Trophoblast cell (in vitro differentiated cells and primary cell): ENCODE measurements at places on chromosomes 2 and 18.
A peak's percentile ranks its signal among the peaks of the same experiment; 100 is the strongest.

- DNase-seq = no peak
Observed at GRCh38 chr2:31049264-31049663, 89.0 kb downstream of the GALNT14 start.

GRCh38 chr2:64819774-64820688 lies 166.3 kb upstream of the SERTAD2 start:
- no peak for DNase-seq

- peak; percentile 88 for DNase-seq
Observed at GRCh38 chr2:27003857-27004256, 28.9 kb upstream of the TMEM214 start.

DNA sequence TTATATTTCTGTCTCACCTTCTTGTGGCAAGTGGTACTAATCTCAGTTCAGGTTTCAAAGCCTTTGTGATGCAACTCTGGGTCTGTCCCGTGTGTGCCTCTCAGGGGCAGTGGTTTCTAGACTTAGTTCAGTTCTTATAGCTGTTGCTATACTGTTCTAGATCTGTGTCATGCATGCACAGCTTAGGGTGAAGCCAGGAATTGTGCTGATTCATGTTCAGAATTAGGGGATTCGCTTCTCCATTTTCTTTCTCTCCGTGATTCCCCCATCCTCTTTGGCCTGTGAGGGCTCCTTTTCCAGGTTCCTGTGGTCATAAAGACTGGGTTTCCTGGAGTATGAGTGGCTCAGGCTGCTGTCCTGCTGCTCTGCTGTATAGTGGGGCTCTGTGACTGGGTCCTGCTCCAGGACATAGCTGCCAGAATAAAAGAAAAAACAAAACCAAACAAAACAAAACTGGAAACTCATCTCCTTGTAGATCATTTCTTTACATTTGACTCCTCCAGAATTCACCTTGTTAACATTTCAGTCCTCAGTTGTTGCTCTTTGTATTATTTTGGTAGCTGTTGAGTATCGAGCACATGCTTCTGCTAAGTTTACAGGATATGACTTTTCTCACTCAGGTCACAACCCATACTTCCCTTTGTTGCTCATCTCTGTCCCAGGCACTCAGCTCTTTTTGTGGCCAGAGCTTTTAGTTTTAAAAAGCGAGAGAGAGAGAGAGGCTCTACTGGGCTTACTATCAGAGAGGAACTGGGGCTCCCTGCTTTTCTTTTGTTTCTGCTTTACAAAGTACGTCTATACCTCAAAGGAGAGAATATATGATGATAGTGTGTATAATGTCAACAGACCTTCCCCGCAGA lies 34.2 kb downstream of the CERS6 start:
- DNase-seq = peak; percentile 17

- DNase-seq = no peak
Observed at GRCh38 chr2:32237996-32238395, 26.7 kb downstream of the NLRC4 start.

DNA sequence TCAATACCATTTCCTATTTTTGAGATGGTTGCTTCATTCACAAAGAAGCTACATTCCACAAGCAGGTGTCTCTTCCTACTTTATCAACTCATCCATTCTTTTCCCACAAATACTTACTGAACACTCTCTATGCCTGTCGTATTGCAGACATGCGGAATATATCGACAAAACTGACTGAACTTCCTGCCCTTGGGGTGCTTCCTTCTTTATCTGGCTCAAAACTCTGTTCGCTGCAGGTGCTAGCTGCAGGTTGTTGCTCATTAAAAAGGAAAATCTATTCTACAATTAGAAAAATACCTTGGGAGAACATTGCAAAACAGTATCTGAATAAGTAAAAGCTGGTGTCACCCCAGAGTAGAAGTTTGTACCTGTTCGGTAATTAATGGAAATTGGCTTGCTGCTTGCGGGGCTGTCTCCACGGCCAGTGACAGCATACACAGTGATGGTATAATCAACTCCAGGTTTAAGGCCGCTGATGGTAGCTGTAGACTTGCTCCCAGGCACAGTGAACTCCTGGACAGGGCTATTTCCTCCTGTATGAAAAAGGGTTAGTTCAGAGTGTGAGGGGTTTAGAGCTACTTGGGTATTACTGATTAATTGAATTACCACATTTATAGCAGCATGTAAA lies 52.1 kb downstream of the FN1 start:
- DNase-seq = no peak

GRCh38 chr2:151114874-151115273 lies 146.8 kb downstream of the RBM43 start:
- no peak for DNase-seq

DNA sequence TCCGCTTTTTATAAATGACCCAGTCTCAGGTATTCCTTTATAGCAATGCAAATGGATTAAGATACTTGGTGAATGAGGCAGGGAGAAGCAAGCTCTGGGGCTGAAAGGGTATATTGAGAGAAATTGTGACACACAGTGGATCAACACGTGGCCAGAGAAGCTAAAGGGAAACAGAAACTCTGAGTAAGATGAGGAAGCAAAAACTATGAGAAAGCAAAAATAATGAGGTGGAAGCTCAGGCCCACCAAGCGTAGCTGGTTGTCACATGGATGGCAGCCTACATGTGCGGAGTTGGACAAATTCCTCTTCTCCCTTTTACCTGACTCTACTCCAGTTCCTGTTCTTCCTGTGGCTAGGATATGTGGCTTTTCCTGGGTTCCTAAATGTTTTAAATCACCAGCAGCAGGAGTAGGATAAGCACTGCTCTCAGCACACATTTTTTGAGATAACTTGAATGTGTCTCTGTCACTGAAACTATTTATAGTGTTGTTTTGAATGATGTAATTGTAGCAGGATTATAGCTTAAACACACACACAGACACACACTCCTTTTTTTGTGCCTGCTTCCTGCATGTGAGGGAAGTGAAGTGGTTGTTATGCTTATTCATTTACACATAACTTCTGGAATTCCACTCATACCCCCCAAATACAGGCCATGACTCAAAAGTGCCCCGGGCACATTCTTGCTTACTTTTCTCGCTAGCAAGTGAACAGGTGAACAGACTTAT lies 30.1 kb upstream of the EPC2 start:
- peak; percentile 98 for DNase-seq

- DNase-seq = peak; percentile 39
Observed at GRCh38 chr18:77065221-77065981, 67.2 kb downstream of the MBP start.

DNA sequence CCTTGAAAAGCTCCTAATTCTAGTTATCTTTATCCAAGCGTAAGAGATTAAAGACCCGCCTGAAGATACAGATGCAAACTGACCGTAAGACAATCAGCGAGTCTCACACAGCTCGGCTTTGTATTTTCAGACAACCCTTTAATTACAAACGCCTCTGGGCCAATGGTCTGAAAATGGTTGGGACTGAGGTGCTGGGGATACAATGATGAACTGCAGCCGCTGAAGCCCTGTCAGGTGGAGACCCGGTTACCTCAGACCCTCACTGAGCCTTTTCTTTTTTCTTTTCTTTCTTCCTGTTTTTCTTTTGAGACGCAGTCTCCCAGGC lies 715 bp upstream of the CFAP36 start:
- DNase-seq = peak; percentile 4

- no peak for DNase-seq
Observed at GRCh38 chr2:20425371-20425881, 21.4 kb upstream of the RHOB start.

DNA sequence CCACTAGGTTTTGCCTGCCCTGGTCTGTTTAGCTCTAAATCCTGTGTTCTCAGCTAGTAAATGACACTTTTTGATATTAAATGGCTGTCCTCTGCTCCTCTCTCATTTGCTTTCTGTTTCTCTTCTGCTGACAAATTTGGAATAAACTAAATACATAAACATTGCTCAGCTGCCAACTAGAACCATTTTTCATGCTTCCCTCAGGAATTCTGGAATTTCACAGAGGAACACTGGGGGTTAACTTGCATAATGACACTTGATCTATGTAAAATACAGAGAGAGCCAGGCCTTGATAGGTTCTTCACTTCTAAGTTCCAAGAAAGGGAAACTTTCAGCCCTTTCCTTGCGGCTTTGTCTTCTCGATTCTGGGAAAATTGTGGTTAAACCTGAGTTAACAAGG lies 450.6 kb upstream of the ST6GAL2 start:
- DNase-seq = no peak

DNA sequence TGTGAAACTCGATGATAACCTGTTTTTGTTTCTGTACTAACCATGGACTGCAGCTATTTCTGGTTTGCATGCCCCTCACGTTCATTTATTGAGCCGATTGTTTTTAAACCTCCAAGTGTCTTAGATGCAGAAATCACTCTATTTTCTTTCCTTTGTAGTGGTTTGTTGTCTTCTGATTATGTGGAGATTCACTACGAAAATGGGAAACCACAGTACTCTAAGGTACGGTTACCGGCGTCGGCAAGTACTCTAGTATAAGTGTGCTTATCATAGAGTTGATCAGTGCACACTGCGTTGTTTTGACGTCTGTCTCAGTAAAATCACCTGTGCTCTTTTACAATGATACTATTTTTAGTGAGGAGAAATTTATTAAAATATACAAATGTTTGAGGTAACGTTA lies 87.4 kb downstream of the ADAM23 start:
- no peak for DNase-seq

GRCh38 chr2:191045141-191045540 lies 31.2 kb upstream of the STAT1 start:
- DNase-seq = peak; percentile 83

DNA sequence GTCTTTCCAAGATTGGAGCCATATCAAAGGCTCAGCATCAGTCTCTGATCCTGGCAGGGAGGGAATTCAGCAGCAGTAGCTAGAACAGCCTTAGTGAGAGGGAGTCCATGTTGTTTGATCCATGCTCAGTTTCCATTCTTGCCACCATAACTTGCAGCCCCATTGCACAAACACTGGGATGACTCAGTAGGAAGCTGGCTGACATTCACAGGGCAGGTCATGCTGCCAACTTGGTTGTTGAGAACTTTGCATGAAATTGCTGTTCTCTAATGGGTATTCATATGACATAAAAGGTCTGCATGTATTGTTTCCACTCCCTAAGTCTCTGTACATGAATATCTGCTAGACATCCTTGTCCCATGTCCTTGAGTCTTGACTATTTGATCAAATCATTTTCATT lies 29.9 kb upstream of the STAT4 start:
- no peak for DNase-seq

DNA sequence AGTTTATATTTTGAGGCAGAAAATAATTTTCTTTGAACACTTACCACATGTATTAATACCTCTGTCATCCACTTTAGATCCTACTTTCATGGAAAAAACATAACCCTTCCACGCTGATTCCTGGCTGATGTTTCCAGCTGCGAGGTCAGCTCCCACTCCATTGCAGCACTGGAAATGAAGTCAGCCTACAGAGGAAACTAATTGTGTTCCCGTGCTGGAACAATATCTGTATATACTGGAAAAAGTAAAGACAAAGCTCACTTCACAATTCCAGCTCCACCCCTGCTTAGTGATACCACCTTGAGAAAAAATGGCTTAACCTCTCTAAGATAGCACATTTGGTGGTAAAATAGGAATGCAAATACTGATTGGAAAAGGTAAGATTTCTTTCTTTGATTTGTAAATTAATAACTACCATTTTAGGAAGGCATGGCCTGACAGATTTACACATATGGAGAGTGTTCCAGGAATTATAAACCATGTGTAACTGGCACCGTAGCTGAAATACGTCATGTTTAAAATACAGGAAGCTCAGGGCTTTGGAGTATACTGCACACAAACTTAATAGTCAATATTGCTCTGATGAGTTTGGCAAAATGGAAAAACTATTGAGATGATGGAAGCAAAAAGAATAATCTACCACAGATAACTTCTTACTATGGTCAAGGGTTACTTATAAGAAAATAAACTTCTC lies 90.0 kb downstream of the TRIB2 start:
- no peak for DNase-seq

GRCh38 chr18:32907648-32908423 lies 135.0 kb upstream of the KLHL14 start:
- no peak for DNase-seq

DNA sequence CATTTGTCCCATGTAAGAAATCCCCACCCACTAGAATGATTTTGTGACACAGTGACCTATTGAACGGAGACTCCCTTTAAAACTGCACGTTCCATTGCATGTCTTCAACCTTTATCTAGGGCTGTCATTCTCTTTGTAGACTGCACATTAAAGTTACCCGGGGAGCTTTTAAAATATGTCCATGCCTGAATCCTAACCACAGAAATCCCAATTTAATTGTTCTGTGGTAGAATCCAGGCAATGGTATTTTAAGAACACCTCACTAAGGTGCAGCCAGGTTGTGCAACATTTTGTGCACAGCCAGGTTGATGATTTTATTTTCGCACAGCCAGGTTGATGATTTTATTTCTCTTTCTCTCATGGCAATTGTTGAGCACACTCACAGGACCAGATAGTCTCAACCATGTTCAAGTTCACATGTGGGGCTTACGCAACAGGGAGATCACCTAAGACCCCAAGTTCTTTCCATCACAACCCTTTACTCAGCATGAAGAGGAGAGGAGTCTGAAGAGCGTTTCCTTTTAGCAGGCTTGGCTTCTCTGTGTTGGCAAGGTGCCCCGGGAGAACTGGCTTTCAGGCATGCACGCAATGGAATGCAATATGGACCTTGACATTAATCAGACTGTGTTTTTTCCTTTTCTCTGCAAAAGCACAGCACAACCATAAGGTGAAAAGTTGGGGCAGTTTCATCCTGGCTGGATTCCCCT lies 467.3 kb upstream of the ETAA1 start:
- DNase-seq = no peak

- no peak for DNase-seq
Observed at GRCh38 chr18:26745288-26746181, 120.0 kb downstream of the AQP4 start.

DNA sequence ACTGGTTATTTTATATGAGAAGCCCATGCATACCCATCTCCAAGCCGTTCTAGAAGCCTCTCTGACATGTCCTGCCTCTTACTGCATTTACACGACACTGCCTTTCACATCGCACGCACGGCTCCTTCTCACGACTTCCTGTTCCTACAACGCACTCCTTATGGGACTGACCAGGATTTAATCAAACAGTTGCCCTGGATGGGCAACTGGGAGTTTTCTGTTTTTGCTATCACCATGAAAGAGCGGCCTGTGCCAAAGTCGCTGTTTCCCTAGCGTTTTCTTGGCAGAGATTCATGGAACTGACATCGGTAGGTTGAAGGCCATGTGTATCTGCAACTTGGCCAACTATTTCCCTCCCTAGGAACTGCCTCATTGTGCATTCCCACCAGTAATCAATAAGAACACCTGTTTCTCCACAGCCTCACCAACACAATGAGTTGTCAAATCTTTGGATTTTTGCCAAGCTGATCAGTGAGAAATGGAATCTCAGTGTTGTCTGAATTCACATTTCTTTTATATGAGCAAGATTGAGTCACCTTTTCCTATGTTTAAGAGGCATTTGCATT lies 97.2 kb upstream of the OTOS start:
- no peak for DNase-seq

- no peak for DNase-seq
Observed at GRCh38 chr2:192161656-192162290, 33.0 kb downstream of the TMEFF2 start.
